ENCODE measurements at places on chromosomes 1 and 21.

GRCh38 chr1:1778663-1779319 is 521 bp upstream of the NADK start:
- peak; percentile 77 for DNase-seq

DNA sequence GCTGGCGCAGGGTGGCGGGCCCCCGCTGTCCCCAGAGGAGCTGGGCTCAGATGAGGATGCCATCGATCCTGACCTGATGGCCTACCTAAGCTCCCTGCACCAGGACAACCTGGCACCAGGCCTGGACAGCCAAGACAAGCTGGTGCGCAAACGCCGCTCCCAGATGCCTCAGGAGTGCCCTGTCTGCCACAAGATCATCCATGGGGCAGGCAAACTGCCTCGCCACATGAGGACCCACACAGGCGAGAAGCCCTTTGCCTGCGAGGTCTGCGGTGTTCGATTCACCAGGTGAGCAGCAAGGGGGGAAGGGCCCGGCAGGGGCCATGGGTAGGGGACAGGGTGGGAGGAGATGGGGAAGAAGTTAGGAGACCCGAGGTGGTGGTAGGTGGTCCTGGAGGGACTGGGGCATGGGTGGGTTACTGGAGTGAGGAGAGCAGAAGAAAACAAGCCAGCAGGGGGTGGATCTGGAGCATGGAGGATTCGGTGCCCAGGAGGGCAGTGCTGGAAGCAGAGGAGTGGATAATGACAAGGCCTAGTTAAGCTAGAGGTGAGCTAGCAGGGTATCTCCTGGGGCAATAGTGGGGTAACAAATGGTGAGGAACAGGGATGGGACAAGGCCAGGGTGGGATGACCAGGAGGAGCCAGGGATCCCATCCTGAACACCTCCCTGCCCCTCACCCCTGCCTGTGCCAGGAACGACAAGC is 13.1 kb downstream of the ZBTB7B start:
- DNase-seq = no peak

GRCh38 chr1:156868341-156868740 is 7.7 kb downstream of the NTRK1 start:
- peak; percentile 40 for DNase-seq

DNA sequence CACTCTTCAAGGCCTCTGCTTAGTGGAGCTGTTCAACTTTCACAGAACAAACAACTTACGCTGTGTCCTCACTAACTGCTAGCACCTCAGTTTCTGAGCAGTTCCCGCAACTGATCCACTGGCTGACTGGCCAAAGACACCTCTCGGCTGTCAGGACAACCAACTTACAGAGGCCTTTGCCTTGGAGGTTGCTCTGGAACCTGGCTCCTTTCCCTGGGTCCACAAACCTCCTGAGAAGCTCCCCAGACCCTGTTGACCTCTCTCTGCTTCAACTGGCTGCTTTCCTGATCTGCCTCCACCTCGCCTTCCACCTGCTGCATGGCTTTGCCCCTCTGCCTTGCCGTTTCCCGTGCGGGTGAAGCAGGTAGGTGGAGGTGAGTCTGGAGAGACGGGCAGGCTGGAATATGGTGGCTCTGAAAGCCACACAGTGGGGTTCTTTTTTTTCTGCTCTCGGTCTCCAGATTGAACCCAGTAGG is 13.0 kb downstream of the BTBD19 start:
- no peak for DNase-seq

DNA sequence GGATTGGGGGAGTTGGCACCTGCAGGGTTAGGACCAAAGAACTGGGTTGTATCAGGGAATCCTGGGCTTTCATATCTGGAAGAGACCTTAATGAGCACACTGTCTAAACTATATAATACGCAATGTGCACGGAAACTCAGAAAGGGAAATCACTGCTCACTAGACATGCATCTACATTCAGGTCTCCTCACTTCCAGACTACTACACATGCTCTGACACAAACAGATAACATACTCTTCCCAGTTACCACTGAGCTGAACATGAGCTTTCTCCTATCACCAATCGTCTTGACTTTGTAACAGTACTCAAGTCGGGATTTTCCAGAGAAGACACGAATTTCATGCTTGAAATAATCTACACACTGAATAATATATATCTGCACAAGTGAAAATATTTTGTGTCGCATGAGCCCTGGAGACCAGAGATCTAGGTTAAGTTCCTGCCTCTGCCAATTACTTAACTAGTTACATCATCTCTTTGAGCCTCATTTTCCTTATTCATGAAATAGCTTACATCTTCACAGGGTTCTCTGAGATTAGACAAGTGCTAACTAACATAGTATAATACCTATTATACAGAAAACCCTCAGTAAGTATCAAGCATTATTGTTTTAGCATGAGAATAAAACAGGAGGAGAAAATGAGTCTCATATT is 101.1 kb downstream of the JAK1 start:
- no peak for DNase-seq

DNA sequence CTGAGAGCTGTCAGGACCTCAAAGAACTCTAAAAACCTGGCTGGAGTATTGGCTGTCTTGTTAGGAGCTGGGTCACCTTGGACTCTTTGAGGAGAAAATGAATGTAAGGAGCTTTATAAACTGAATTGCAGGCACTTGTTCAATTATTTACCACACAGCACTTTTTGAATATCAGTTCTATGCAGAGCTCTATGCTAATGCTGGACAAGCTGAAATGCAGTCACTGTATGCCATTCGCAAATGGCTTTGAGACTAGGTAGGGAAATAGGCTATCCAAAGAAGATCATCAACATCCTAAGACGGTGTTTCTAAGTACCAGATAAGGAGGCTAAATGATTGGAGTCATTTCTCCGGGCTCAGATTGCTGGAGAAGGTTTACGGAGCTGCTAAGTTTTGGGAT is 333.5 kb downstream of the SIPA1L2 start:
- DNase-seq = no peak

GRCh38 chr1:2106659-2107405 is 56.6 kb downstream of the PRKCZ start:
- DNase-seq = no peak

GRCh38 chr21:44087426-44088400 is 19.5 kb upstream of the PWP2 start:
- no peak for DNase-seq

DNA sequence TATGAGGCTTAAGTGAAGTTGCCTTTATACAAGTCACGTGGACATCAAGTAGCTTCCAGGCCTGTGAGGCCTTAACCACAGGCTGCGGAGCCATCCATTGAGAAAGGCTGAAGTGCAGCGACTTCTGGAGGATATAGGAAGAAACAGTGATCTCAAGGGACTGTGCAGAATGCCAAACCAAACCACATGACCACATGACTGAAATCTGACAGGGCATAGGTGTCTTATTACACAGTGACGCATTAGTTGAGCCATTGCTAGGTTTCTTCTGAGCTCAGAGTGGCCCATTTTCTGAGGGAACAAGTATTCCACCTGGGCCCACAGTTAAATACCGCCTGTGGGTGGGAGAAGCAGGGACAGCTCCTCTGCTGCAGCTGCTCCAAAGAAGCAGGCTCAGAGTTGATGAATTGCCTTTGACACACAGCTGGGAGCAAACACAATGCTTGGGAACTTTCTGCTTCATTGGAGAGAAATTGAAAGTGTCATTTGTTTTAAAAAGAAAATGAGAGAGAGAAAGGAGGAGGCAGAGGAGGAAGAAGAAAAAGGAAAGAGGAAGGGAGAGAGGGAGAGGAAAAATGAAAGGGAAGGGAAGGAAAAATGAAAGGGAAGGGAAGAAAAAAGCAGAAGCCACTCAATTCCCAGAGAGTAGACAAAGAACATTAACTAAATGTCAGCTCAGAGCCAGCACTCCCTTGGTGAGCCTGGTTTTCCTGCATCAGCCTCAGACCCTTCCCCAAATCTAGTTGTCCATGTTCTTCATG is 94.4 kb downstream of the COLGALT2 start:
- DNase-seq = peak; percentile 30

- no peak for DNase-seq
Measured at GRCh38 chr1:24558902-24559791, 3.3 kb downstream of the NCMAP start.

GRCh38 chr1:202659974-202660373 is 50.3 kb downstream of the SYT2 start:
- no peak for DNase-seq

- no peak for DNase-seq
Measured at GRCh38 chr1:246583056-246583440, 16.8 kb downstream of the CNST start.

DNA sequence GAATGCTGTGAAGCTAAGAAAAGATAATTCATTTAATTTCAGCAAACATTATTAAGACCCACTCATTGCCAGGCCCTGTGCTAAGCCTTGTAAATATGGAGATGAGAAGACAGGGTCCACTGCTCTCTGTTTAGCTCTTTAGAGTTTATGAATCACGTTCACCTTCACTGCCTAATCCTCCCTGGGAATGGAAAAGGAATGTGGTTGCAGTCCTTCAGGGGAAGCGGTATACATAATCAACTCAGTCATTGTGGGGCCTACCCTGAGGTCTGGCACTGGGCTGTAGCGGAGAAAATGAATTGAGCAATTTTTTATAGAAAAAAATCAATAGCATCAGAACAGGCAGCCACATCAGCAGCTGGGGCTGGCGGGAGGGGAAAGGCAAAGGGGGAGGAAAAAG is 412.1 kb upstream of the NFIA start:
- DNase-seq = no peak

- no peak for DNase-seq
Measured at GRCh38 chr21:27802816-27803475, 836.1 kb upstream of the ADAMTS5 start.

Measured in NCI-H2171 (cell line).